ENCODE measurements at places on chromosomes 3 and 15.
A peak's percentile ranks its signal among the peaks of the same experiment; 100 is the strongest.

DNA sequence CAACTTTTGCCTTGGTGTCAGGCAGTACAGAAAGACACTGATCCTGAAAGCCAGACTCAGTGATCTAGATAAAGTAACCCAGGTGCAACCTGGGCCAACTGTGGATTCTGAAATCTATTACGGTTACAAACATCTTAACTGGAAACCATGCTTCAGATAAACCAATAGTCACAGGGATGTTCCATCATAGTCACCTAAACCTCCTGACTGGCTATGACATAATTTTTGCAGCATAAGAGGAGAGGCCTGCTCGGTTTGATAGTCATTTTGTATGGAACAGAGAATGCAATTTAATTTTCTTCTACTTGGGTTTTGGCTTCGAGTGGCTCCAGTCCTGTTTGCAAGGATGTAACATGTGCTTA is 3.7 kb downstream of the SLCO3A1 start:
- no peak for DNase-seq

DNA sequence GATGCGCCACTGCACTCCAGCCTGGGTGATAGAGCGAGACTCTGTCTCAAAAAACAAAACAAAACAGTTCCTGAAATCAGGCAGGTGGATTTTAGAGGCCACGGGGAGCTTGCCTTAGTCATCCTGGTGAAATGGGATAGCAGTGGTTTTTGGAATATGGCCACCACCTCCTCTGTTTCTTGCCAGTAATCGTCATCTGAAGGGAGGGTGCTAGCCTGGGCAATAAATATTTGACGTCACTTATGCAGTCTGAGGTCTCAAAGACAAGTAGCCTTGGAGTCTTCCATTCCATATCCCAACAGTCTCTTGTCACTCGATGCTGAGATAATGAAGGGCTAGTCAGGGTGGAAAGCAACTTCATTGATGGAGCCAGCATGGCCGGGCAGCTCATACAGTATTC is 55.2 kb downstream of the KCNAB1 start:
- DNase-seq = no peak

- DNase-seq = no peak
Observed at GRCh38 chr15:39243396-39243795, 337.5 kb upstream of the THBS1 start.

- no peak for DNase-seq
Observed at GRCh38 chr3:19765954-19766353, 168.1 kb downstream of the EFHB start.

GRCh38 chr3:37526511-37526910 is 335.2 kb upstream of the CTDSPL start:
- DNase-seq = no peak

DNA sequence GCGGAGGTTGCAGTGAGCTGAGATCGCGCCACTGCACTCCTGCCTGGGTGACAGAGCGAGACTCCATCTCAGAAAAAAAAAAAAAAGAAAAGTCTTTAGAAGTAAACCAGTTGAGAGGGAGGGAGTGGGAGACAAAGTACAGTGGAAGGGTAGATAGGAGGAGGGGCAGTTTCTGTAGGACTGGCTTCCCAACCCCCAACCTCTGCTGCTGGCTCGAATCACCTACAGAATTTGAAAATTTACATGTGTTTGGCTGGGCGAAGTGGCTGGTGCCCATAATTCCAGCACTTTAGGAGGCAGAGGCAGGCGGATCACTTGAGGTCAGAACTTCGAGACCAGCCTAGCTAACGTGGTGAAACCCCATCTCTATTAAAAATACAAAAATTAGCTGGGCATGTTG is 24.1 kb upstream of the SEMA4B start:
- no peak for DNase-seq

GRCh38 chr3:111068574-111068973 is 3.0 kb upstream of the NECTIN3 start:
- DNase-seq = no peak

DNA sequence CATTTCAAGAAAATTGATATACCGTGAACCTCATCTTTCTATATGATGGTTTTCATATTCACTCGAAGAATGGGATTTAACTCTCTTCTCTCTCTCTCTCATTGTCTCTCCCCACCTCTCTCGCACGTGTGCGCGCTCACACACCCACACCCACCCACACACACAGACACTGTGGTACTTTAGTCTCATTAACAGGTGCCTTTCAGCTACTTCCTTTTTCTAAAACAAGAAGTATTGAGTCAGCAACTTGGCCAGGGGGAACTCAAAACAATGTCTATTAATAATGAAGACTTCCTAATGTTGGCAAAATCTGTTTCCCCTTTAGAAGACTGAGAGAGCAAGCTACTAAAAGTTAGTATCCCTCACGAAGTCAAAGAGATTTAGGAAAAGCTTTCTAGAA is 150.7 kb downstream of the TMCO5A start:
- no peak for DNase-seq

DNA sequence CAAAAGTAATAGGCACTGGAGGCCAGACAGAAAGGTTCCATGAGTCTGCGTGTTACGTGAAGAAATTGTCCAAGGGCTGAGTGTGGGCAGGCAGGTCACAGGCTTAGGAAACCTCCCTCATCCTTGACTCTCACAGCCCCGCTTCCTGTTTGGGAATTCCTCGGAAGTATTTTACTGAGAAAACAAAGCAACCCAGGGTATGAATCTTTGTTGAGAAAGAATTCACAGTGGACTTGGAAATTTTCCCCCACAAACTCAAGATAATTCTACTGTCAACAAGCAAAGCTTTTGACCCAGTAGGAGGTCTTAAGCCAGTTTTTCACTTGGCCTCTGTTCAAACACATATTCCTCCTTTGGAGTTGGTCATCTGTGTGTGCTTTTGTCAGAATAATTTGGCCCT is 377.1 kb upstream of the TPM1 start:
- DNase-seq = no peak

DNA sequence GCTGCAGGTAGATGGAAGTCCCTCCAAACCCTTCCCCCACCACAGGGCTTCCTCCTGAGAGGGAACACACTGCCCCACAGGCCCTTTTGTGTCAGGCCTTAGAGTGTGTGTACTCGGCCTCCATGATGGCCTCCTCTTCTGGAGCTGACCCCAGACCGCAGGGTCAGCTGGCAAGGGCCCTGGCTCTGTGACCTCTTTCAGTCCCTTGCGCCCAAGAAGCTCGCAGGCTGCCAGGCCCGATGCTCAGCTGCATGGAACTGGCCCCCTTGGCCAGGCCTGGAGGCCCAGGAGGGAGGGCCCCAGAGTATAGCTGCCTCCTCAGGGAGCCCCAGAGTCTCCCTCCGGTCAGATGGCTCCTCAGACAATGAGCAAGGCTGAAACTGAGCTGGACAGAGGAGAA is 23.4 kb upstream of the ANKDD1A start:
- no peak for DNase-seq

GRCh38 chr3:60158035-60158434 is 1093.2 kb downstream of the FHIT start:
- DNase-seq = no peak

DNA sequence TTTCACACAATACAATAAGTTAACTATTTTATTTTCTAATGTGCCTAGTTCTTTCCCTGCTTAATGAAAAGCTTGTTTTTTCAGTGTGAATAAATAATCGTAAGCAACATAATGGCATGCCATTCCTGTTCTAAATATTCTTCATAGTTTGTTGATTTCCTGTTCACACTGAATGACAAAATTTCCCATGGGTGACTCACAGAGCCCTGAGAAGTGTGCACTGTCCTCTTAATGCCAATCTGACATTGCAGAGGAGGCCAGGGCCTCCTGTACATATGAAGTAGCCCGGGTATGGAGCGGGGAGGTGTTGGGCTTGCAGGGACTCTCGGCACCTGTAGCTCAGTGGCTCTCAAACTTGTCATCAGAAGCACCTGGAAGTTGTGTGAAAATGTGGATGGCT is 24.3 kb downstream of the CCR3 start:
- no peak for DNase-seq

- DNase-seq = no peak
Observed at GRCh38 chr15:53918180-53919079, 59.8 kb upstream of the UNC13C start.

- DNase-seq = no peak
Observed at GRCh38 chr15:58526647-58527192, 94.9 kb downstream of the LIPC start.

- no peak for DNase-seq
Observed at GRCh38 chr3:42289026-42289425, 23.0 kb upstream of the CCK start.

DNA sequence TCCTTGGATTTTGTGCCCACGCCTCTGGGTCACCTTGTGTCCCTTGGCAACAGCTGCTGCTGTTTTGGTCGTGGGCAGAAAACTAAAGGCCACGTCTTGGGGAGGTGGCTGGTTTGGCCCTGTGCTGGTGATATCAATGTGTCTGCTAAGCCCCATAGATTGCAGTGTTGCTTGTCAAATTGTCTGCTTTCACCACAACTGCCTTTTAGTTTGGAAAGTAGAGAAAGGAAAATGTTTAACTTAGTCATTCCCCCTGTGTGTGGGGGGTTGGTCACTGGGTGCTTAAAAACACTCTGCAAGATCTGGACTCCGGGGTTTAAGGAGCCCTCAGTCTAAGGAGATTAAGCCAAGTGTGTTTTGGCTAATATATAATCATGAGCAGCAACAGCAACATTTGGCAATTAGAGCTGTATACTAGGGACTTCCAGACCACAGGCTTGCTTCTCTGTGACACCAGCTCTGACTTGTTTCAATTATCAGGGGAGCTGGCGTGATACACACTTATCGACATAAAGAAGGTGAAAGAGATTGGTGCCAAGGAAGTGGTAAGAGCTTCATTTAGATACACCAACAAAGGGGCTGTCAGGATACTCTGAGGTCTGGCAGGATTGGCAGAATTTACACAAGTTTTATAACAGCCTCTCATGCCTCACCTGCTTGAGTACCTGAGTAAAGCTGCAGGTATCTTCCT is 3.5 kb downstream of the SMAD3 start:
- DNase-seq = peak; percentile 42

DNA sequence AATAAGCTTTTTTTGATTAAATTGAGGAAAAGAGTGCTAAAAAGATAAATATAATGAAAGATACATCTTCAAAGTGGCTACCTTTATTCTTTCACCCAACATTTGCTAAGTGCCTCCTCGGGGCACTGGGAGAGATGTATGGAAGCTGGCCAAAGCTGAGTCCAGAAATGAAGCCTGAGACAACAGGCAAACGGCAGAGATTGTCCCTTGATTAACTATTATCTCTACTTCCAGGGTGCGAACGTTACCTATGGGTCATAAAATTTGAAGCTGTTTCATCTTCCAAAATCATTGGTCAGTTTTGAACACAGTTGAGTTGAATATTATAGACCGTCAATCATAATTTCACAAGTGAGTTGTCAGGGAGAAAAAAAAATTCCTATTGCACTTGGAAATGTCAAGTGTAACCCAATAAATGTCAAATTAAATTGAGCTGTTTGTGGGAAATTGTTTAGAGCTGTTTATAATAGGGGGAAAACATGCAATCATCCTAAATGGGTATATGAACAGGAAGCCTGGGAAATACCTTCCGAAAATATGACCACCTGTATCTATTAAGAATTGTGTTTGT is 73.9 kb downstream of the SUCLG2 start:
- DNase-seq = no peak

DNA sequence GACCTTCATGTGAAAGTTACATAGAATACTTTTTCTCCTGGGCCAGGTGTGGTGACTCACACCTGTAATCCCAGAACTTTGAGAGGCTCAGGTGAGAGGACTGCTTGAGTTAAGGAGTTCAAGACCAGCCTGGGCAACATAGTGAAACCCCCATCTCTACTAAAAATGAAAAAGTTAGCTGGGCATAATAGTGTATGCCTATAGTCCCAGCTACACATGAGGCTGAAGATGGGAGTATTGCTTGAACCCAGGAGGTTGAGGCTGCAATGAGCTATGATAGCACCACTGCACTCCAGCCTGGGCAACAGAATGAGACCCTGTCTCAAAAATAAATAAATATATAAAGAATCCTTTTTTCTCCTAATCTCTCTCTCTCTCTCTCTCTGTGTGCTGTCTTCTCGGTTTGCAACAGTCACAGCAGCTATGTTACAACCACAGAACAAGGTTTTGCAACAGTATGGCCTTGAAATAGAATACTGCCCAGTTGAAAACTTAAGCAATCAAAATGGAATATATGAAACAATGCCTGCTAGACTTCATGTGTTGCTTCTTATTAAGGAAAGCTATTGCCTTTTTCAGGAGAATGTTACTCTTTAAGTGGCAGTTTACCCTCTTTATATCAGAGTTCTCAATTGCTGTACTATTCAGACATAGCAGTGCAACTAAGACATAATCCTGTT is 12.3 kb upstream of the DENND4A start:
- DNase-seq = no peak

DNA sequence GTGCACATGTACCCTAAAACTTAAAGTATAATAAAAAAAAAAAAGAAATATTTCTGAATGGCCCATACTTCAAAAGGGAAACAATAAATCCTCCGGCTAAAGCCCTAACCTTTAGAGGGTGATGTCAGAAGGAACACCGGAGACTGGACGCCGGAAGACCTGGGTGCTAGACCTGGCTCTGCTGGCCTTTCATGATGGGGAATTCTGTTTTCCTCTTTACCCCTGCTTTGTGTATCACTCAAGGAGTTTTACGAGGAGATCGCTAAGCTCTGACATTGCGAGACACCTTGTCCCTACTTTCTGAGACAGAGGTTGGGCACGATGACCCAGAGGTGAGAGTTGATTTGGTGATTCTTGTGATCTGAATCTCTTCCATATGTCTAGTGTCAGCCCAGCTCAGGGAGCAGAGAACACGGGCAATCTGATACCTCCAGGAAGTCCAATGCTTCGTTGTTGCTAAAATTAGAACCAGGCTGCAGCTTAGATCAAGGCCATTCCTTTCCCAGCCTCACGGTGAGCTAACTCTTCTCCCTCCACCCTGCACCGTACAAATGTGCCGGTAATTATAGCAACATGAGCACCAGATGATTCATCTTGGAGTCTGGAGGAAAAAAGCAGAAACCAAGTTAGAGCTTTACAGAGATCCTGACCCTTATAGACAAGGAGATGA is 42.0 kb upstream of the CFAP161 start:
- DNase-seq = no peak

GRCh38 chr15:88838667-88839066 is 35.4 kb downstream of the ACAN start:
- no peak for DNase-seq

GRCh38 chr3:124780761-124781475 is 50.7 kb downstream of the UMPS start:
- DNase-seq = no peak

DNA sequence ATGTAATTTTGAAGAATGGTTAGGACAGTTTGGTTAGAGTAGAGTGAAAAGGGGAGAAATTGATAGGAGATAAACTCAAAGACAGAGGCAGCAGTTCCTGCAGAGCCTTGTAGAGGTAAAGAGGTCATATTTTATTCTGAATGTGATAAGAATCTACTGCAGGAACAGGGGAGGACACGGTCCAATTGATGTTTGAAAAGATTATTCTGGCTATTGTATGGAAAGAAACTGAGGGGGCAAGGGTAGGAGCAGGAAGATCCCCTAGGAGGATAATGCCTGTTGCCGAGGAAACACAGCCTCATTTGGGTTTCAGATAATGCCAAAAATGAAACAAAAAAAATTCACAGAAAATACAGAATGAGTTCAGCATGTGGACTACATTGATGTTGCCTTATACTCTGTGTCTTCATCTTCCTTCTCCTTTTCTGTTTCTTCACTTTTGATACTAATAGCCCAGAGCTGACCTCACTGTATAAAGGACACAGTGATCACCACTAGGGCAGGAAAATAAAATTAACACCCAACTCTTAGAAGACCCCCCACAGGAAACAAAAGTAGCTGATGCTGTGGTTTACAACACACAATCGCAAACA is 454.6 kb upstream of the UBE2E2 start:
- DNase-seq = no peak

GRCh38 chr3:109050591-109051167 is 67.3 kb downstream of the MORC1 start:
- peak; percentile 25 for DNase-seq

Measured in stimulated activated CD4-positive, alpha-beta T cell treated with anti-CD3 and anti-CD28 coated beads, Interleukin-15, amount 100 ng/mL, for 24 hours (primary cell).